Activated naive CD8-positive, alpha-beta T cell treated with anti-CD3 and anti-CD28 coated beads, Interleukin-2, amount 10 ng/mL, durations not matched to agents 7 days and 5 days (primary cell): ENCODE measurements at places on chromosomes 1 and 21. TPM values are rescaled to one million over a fixed set of nuclear protein-coding genes. Genes with fewer than 3 reads are reported as not detected.
A peak's percentile ranks its signal among the peaks of the same experiment; 100 is the strongest.

The LHX4 gene
- not detected for total RNA-seq

The GBP1 gene
- 150 TPM for total RNA-seq

The INSRR gene
- 0.48 TPM for total RNA-seq

The FMOD gene
- total RNA-seq = not detected

The TNFSF4 gene
- total RNA-seq = 4.0 TPM

The GORAB gene
- total RNA-seq = 13.2 TPM

DNA sequence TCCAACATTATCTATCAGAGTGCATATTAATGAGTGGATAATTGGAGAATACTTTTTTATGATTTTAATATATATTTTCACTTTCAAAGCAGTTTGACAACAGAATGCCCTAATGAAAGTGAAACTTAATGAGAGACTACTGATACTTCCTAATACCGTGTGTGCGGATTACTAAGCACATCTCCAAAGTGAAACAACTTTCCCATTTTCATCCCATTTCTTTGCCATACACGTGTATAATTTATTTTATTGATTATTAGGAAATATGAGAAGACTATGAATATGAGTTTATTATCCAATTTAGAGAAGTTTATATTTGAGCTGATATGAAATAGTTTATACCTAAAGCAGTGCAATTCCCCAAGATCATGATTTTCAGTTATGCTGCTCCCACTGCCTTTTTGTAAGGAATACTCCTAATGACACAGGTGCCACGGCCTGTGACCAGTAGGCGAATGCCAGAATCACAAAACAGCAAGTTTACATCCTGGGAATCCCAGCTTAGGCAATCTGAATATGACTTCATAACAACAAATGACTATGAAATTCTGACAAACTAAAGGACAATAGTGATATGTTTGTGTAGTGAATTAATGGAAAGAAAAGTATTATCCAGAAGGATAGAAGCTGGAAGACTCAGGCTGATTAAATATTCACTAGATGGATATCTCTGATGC lies 202.9 kb downstream of the NCAM2 start:
- peaks cover 15% of the 10 kb centered on the region for H3K36me3 ChIP-seq
- H3K27ac ChIP-seq = peak overlapping the region; percentile 90
- no peak for DNase-seq
- H3K27me3 ChIP-seq = peaks cover 2% of the 10 kb centered on the region
- H3K4me3 ChIP-seq = peak overlapping the region; percentile 79
- H3K4me1 ChIP-seq = peaks cover 24% of the 10 kb centered on the region

DNA sequence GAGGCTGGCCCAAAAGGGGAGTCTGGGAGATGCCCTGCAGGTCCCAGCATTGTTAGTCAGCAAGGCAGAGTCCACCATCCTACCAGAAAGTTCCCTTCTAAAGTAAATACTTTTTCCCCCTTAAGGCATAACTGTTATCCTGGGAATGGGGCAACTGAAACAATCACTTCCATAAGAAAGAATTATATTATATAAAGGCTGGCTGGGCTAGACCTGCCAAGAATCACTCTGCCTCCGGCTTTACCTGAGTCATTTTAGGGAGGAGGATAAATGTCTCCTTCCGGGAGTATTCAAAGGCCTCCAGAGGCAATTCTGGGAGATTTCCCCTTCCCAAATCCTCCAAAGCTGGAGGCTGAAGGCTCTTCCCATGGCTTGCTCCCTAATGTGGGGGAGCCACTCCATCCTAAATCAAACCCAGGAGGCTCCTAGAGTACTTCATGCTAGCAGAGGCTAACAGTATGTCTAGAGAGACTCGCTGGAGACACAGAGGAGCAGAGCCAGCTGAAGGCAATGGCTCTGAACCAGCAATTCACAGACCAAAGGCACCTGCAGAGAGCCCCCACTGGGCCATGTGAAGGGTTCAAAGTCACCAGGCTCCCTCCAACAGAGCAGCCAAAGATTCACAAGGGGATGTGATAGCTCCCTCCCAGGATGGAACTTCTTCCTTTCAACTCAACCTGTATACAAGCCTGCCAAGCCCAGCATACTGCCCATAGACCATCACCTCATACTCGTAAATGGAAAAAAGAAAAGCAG lies 116.0 kb downstream of the ASTN1 start:
- H3K4me1 ChIP-seq = no peaks in the 10 kb centered on the region
- no peaks in the 10 kb centered on the region for H3K36me3 ChIP-seq
- no peak overlapping the region for H3K27ac ChIP-seq
- no peak overlapping the region for H3K4me3 ChIP-seq
- H3K27me3 ChIP-seq = no peaks in the 10 kb centered on the region

- no peak for DNase-seq
- H3K27ac ChIP-seq = no peak overlapping the region
- H3K36me3 ChIP-seq = peaks cover 2% of the 10 kb centered on the region
- H3K4me3 ChIP-seq = no peak overlapping the region
Measured at GRCh38 chr1:41341772-41342562, 19.3 kb upstream of the FOXO6 start.

GRCh38 chr1:172897738-172898137 lies 153.0 kb downstream of the TNFSF18 start:
- peaks cover 47% of the 10 kb centered on the region for H3K4me1 ChIP-seq
- H3K36me3 ChIP-seq = peaks cover 9% of the 10 kb centered on the region
- no peak overlapping the region for H3K4me3 ChIP-seq
- no peak overlapping the region for H3K27ac ChIP-seq

GRCh38 chr1:230709619-230710542 lies 4.0 kb downstream of the AGT start:
- no peak overlapping the region for H3K27ac ChIP-seq
- no peak for DNase-seq
- peaks cover 11% of the 10 kb centered on the region for H3K4me1 ChIP-seq
- peaks cover 22% of the 10 kb centered on the region for H3K27me3 ChIP-seq

DNA sequence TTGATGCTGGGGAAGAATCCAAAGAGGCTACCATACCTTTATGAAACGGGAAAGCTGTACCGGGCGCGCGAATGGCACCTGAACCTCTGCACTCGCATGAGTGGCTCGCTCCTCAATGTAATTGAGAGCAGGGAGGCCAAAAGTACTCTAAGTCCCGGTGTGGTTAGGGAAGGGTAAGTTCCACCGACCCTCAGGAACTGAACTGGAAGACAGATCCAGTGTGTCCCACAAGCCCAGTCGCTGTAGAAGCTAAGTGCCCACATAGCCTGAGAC lies 1.0 kb downstream of the GATAD2B start:
- no peak for DNase-seq
- H3K27ac ChIP-seq = peak overlapping the region; percentile 98
- peaks cover 39% of the 10 kb centered on the region for H3K4me1 ChIP-seq
- H3K36me3 ChIP-seq = peaks cover 10% of the 10 kb centered on the region
- H3K4me3 ChIP-seq = peak overlapping the region; percentile 95

- H3K4me1 ChIP-seq = peaks cover 37% of the 10 kb centered on the region
- H3K4me3 ChIP-seq = no peak overlapping the region
- peaks cover 2% of the 10 kb centered on the region for H3K36me3 ChIP-seq
- no peak for DNase-seq
Measured at GRCh38 chr1:172742599-172743500, 83.9 kb downstream of the FASLG start.

DNA sequence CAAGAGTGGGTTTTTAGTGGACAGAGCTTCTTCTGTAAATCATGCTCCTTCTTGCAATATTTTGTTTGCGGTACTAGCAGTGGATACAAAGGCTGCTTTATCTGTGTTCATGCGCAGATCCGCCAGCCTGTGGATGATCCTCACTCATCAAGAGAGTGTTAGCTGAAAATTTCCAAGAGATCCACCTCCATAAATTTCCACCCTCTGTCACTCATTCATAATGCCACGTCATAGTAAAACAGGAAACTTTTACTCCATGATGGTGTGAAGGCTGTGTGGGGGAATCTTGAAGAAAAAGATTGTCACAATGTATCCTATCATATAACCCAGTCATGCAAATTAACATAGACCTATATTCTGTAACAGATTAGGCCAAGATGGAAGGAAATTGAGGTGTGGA lies 4.4 kb upstream of the MAPKAPK2 start:
- H3K36me3 ChIP-seq = no peaks in the 10 kb centered on the region
- H3K4me3 ChIP-seq = no peak overlapping the region
- no peak overlapping the region for H3K27ac ChIP-seq

DNA sequence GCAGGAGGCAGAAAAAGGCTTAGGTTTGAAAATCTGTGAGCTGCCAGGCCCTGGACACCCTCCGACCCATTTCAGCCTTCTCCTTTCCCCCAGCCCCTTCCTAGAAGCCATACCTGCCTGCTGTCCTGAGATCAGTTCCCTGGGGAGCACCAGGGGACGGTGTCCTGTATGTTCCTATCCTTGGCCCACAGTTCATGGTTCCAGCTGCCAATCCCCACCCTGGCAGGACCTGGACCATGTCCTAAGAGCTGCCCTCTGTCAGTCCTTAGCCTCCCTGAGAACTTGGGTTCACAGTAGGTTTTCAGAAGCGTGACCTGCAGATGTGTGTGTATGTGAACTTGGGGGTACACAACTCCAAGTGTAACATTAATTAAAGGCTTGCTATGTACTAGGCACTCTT lies 3.8 kb downstream of the TCEA3 start:
- no peak for DNase-seq
- H3K27ac ChIP-seq = no peak overlapping the region
- H3K4me3 ChIP-seq = no peak overlapping the region
- peaks cover 9% of the 10 kb centered on the region for H3K27me3 ChIP-seq
- peaks cover 3% of the 10 kb centered on the region for H3K36me3 ChIP-seq

- H3K4me3 ChIP-seq = no peak overlapping the region
- peaks cover 8% of the 10 kb centered on the region for H3K4me1 ChIP-seq
- no peak for DNase-seq
- H3K27ac ChIP-seq = no peak overlapping the region
Measured at GRCh38 chr1:200298242-200298641, 111.6 kb downstream of the ZNF281 start.

DNA sequence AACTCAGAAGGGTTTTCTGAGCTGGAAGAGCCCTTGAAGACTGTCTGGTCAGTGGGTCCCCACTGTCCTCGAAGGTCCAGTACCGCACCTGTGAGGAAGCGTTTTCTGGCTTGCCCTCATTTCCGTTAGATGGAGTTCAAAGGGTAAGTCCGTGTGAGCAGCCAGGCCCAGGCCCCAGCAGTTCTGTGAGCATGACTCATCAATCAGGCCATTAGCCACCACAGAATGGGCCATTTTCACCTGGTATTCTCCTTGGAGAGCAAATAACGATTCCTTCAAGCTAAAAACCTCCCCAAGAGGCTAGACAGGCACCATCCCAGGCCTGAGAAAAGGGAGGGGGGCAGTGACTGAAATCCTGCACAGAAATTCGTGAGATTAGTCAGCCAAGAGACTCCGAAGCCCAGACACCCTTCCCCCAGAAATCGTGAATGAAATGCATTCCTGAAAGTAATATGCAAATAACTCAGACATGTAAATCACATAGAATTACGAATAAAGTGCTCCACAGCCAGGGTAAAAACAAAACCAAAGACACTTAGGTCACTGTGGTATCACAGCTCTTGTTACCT lies 66.0 kb downstream of the BCAR3 start:
- no peaks in the 10 kb centered on the region for H3K36me3 ChIP-seq
- H3K27ac ChIP-seq = no peak overlapping the region
- peaks cover 1% of the 10 kb centered on the region for H3K4me1 ChIP-seq
- peaks cover 4% of the 10 kb centered on the region for H3K27me3 ChIP-seq
- DNase-seq = no peak
